Stimulated activated CD4-positive, alpha-beta T cell treated with anti-CD3 and anti-CD28 coated beads, Interleukin-1b, Interleukin-23, amount 100 ng/mL, for 1 hour (primary cell): ENCODE measurements at places on chromosomes 6 and 20.

GRCh38 chr6:74768120-74768519 is 437.7 kb downstream of the COL12A1 start:
- DNase-seq = no peak

DNA sequence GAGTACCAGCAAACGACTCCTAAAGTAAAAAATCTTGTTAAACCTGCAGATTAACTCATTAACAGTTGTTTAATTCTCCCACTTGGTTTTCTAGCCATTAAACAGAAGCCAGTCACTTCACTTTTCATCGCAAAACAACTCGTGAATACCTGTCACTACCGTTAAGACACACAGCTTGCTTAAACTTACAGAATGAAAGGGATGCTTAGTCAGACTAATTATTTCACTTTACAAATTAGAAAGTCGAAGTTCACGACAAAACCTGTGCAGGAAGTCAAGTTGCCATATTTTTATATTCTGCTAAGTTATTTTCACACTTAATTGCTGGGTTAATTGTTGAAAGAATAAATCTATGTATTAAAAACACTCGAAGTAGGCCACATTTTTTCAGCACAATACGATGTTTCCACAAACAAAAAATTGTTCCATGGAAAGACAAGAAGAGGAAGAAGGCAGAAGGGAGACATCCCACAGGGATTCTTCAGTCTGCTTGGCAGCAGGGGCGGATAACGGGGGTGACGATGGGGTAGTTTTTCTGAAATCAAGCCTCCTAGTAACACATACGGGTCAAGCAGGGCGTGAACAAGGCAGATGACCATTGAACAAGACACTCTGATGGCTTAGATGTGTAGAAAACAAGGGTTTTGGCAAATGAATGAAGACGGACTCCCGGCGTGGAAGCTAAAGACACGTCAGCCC is 933 bp downstream of the SSR1 start:
- no peak for DNase-seq

DNA sequence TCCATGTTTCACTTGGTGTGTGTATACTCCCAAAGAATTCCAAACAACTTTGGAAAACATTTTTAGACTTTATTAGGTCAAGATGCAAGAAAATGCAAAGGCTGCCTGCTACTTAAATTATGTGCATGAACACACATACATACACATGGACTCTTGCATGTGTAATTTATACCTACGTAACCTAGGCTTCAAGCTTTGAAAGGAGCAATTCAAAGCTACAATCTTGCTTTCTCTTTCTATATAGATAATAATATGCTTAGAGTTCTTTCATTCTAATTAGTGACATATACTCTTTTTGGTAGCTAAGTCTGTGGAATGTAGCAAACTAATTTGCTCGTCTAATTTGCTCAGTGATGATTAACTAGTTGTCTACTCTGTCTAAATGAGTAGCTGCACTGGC is 146.5 kb downstream of the EPHA7 start:
- DNase-seq = no peak

- no peak for DNase-seq
Measured at GRCh38 chr20:49100972-49101371, 54.9 kb downstream of the CSE1L start.

DNA sequence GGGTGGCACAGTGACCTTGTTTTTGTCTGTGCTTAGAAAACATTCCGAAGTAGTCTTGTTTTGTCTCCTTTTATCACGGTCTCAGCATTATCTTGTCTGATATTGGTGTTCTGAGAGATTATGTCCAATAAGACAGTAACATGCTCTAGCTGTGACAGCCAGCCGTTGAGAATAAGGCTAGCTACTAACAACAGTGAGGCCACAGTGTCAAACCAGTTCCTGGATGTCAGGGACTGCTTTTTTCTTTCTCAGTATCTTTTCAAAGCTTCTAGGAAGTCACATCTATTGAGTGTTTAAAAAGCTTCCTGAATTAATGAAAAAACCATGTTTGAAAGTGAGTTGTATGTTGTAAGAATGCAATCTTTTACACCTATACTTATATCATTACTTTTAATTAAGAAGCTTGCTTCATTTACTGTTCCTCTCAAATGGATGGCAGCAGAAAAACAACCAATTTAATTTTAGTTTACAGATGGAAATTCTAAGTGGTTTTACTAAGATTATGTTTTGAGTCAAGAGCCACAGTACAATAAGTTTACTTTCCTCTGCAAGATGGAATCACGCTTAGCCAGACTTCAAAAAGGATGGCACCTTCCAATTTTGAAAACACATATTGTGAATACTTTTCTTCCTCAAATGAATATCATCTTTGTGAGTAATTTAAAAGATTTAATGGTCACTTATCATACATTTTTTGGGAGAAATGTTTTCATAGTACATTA is 53.1 kb downstream of the MAP3K7 start:
- no peak for DNase-seq

GRCh38 chr6:31734821-31735406 is 1.4 kb downstream of the CLIC1 start:
- no peak for DNase-seq

- DNase-seq = no peak
Measured at GRCh38 chr6:132820629-132821381, 6.4 kb downstream of the RPS12 start.

GRCh38 chr6:1832844-1833787 is 223.4 kb downstream of the FOXC1 start:
- no peak for DNase-seq

GRCh38 chr20:39259010-39259803 is 297.1 kb downstream of the DHX35 start:
- DNase-seq = no peak

DNA sequence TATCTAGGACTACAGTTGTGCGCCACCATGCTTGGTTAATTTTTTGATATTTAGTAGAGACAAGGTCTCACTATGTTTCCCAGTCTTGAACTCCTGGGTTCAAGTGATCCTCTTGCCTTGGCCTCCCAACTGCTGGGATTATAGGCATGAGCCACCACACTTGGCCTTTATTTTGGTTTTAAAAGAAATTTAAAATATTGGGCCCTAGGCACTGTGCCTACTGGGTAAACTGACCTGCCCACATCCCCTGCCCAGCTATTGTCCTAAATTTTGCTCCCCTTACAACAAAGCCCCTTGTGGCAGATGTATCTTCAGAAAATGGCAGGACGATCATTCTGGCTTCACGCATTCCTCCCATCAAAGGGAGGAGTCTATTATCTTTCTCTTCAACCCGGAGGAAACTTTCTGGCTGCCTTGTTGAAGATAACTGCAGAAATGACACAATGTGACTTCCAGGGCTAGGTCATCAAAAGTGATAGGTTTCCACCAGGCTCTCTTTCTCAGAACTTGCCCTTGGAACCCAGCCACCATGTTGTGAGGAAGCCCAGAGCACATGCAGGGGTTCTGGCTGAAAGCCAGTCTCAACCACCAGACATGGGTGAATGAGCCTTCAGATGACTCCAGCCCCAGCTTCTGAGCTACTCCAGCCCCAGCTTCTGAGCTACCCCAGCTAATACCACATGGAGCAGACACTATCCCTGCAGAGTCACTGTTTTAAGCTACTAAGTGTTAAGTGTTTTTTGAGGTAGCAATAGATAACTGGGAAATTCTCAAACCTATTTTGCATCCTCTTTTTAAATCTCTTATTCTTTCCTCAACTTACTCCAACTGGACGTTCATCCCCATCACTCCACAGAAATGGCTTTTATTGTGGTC is 4.6 kb upstream of the GUCA1B start:
- DNase-seq = no peak

- DNase-seq = no peak
Measured at GRCh38 chr6:132948889-132949288, 134.5 kb downstream of the RPS12 start.

DNA sequence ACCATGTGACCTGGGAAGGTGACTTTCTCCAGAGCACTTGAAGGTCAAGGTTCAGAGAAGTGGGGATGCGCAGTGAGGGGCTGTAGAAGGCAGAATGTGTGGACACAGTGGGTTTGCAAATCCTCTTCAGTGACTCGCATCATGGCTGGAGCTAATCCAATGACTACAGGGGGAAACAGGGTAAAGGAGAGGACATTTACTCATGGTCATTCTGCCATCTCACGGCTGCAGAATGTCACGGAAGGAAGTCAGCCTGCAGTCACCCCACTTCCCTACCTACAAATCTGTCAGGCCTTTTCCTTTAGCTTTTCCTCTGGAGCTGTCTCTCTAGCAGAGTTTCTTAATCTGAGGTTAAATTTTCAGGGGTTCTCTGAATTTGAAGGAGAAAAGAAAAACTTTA is 337.6 kb downstream of the CDC5L start:
- no peak for DNase-seq

- DNase-seq = no peak
Measured at GRCh38 chr20:51447097-51447764, 95.3 kb downstream of the NFATC2 start.

- no peak for DNase-seq
Measured at GRCh38 chr6:19613678-19614077, 223.5 kb upstream of the ID4 start.

DNA sequence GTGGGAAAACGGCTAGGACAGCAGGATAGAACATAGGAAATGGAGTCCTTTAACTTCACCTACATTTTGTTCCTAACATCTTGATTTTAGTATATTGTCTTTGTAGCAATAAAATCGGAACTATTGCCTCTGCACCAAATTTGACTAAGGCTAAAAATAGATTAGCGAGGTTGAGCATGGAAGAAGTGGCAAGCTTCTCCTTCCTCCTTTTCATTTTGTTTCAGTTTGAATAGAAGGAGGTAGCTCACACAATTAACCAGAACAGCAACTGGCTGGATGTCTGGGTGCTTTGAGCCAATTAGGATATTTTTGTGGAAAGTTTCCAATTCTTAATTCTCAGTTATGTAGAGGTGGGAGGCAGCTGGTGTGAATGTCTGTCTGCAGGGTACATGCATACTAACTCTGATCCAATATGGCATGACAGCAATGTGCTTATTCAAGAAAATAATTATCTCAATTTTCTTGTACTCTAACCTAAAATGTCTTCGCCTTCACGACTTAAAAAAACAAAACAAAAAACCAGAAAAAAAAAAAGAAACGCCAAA is 3.1 kb upstream of the HECA start:
- DNase-seq = no peak

GRCh38 chr6:161575523-161576254 is 301.8 kb upstream of the AGPAT4 start:
- DNase-seq = no peak

GRCh38 chr6:127514773-127515227 is 4.3 kb downstream of the MTCL3 start:
- DNase-seq = peak; percentile 5

GRCh38 chr6:128570680-128571063 is 50.3 kb upstream of the PTPRK start:
- no peak for DNase-seq

DNA sequence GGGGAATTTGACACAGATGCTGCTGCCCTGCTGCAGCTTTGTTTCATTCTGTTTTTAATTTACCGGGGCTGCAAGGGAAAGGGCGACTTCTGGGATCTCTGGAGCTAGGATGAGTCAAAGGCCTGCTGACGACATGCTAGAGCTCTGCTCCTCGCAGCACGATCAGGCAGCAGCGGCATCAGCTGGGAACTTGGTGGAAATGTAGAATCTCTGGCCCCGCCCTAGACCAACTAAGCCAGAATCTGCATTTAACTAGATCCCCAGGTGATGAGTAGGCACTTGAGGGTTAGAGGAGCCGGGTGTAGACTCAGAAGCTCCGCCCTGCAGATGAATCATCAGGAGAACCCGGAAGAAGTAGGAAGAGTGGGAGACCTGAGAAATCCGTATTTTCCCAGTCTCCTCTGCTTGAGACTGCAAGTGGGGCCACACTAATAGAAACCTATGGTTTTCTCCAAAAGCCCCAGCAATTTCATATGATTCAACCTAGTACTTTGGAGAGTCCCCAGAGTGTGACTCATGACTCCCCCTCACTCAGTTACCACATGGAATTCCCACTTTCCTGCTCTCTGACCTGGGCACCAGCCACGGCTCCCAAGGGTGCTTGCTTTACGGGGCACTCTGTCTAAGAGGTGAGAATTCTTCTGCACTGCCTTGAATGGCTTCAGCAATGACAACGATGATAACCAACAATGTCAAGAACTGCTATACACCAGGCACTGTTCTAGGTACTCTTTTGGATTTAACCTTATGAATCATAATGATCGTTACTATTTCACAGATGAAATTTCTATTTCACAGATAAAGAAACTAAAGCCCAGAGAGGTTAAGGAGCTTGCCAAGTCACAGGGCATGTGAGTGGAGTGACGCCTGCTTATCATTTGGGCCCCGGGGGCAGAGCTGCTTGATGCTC is 18.1 kb downstream of the TUBB2B start:
- DNase-seq = no peak

DNA sequence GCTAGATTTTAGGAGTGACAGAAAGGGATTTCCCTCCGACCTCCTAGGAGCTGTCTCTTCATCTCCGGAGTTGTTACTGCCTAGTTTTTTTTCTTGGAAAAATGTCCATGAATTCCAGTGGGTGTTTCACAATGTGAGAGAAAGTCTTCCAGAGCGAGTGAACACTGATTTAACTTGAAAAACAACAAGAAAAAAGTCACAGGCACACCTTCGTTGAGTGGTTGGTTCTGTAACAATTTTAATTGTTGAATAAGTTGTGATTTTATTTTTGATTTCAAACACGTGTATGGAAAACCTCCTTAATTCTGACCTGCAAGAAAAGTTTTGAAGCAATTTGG is 2.9 kb downstream of the TFAP2C start:
- DNase-seq = no peak

DNA sequence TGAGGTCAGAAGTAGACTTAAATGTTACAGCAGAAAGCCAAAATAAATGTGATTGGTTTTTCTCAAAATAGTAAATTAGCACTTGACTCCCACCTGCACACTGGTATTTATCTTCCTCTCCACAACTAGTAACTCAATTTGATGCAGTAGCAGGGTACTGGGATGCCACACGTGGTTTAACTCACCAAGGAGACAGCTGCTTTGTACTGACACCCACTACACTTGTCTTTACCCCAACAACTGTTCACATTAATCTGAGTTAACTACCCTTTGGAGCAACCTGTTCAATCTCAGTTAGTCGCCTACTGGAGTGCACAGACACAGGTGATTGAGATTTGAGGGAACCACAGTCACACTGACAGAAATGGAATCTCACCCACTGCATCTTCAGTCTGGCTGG is 242.1 kb downstream of the PRKN start:
- DNase-seq = no peak

GRCh38 chr6:127938701-127939100 is 37.8 kb upstream of the THEMIS start:
- DNase-seq = no peak

- no peak for DNase-seq
Measured at GRCh38 chr6:74741646-74742045, 464.2 kb downstream of the COL12A1 start.
